ENCODE measurements at places on chromosomes 3 and 15.

GRCh38 chr3:185200639-185201038, 47.8 kb upstream of the C3orf70 start:
- H3K36me3 ChIP-seq, result no peaks in the 10 kb centered on the region
- H3K4me3 ChIP-seq, result no peak overlapping the region
- DNase-seq, result no peak
- no peaks in the 10 kb centered on the region for H3K4me1 ChIP-seq

- no peaks in the 10 kb centered on the region for H3K27me3 ChIP-seq
- no peak overlapping the region for H3K27ac ChIP-seq
- DNase-seq, result no peak
- H3K4me3 ChIP-seq, result no peak overlapping the region
Observed at GRCh38 chr15:92178911-92179310, 214.8 kb upstream of the ST8SIA2 start.

GRCh38 chr3:49199239-49199899, 28.0 kb downstream of the KLHDC8B start:
- H3K27ac ChIP-seq, result no peak overlapping the region
- no peaks in the 10 kb centered on the region for H3K4me1 ChIP-seq
- H3K36me3 ChIP-seq, result no peaks in the 10 kb centered on the region
- no peak overlapping the region for H3K4me3 ChIP-seq
- H3K27me3 ChIP-seq, result no peaks in the 10 kb centered on the region

DNA sequence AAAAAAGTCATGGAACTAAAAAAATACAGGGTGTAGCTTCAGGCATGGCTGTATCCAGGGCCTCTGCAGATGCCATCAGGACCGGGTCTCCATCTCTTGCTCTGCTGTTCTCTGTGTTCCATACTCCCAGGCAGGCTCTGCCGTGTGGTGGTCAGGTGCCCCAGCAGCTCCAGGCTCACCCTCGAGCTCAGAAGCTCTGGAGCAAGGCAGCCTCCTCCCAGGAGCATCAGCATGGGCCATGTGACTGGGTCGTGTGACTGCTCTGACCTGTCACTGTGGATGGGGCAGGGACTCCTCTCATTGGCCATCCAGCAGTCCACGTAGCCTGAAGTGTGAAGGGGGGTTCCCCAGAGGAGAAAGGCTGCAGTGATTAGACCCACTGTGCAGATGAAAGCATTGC, 8.5 kb downstream of the FBLN2 start:
- no peaks in the 10 kb centered on the region for H3K4me1 ChIP-seq
- no peak for DNase-seq
- H3K27ac ChIP-seq, result no peak overlapping the region
- H3K4me3 ChIP-seq, result no peak overlapping the region
- H3K27me3 ChIP-seq, result no peaks in the 10 kb centered on the region

DNA sequence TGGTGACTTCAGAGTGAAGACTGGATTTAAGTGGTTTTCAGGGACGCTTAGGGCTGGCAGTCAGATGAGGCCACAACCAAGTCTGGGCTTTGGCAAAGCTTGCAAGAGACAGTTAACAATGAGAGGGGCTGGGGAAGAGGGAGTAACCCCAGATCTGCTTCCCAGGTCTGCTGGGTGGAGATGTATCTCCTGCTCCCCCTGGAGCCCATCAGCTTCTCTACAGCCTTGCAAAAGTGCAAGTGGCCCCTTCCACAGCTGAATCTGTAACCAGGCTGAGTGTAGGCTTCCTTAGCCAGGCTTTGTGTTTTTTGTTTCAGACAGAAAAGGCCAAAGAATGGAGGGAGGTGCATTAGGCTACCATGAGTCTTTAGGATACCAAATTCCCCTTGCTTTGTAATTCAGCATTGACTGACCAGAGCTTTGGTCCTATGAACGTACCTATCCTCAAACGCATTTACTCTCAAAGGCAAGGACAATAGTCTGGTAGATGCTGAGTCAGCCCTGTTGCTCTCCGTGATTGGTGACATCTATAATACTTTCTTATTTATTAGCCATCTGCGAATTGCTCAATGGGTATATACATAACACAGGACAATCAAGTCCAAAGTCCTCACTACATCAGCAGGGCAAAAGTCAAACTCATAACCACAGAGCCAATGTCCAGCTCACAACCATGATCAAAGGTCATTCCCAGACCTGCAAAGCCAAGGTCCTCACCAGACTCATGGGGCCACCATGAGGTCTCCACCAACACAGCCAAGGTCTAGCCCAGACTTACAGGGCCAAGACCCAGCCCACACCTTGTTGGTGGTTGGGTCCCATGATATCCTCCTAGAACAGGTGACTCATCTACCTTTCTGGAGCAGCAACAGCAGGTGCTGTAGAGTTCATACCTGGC, 17.1 kb downstream of the CCDC13 start:
- no peak overlapping the region for H3K27ac ChIP-seq
- no peaks in the 10 kb centered on the region for H3K36me3 ChIP-seq
- DNase-seq, result peak; percentile 12
- H3K27me3 ChIP-seq, result no peaks in the 10 kb centered on the region
- no peaks in the 10 kb centered on the region for H3K4me1 ChIP-seq

- no peaks in the 10 kb centered on the region for H3K36me3 ChIP-seq
- H3K27ac ChIP-seq, result no peak overlapping the region
- DNase-seq, result no peak
- no peak overlapping the region for H3K4me3 ChIP-seq
Observed at GRCh38 chr15:48800811-48801455, 9.9 kb downstream of the CEP152 start.
